ENCODE measurements at places on chromosomes 3 and 15.

GRCh38 chr3:149487598-149488197 lies 13.2 kb downstream of the TM4SF4 start:
- peak; percentile 27 for DNase-seq

DNA sequence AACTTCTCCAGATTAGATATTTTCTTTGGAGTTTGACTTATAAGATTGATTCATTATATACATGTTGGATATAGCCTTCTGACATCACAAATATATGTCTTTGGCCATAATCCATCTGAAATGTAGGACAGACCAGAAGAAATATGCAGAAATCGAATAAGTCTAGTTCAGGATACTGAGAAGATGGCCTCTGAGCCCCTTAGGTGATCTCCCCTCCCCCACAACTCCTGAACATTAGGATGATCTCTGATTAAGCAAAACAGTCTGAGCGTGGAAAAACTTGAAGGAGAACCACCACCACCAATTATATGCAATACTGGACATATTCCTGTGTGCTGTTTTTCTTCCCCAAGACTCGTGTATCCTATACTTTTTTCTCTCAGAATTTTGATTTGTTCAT lies 3.2 kb downstream of the SETD5 start:
- no peak for DNase-seq

GRCh38 chr3:41974223-41974622 lies 12.3 kb upstream of the ULK4 start:
- DNase-seq = no peak

GRCh38 chr3:140570602-140571001 lies 107.3 kb upstream of the TRIM42 start:
- no peak for DNase-seq

GRCh38 chr3:16088496-16088895 lies 86.0 kb upstream of the GALNT15 start:
- DNase-seq = no peak

- no peak for DNase-seq
These were observed 12.0 kb downstream of the STARD5 start for GRCh38 chr15:81311752-81312464.

DNA sequence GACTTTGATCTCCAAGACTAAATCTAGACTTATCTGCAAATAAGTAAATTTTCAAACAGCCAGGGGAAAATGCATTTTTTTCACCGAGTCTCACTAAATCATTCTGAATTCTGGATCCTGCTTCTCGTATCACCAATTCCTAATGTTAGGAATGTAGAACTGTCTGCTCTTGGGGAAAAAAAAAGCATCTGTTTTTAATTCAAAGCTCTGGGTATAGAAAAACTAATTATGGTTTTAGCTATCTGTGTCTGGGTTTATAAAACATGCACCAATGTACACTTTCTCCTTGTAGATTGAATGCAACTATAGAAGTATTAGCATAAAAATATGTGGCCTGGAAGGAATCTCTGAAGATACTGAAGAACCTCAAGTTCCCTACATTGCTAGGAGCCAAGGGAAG lies 4.8 kb upstream of the CDAN1 start:
- DNase-seq = no peak

GRCh38 chr3:55554634-55555425 lies 67.7 kb upstream of the WNT5A start:
- no peak for DNase-seq

DNA sequence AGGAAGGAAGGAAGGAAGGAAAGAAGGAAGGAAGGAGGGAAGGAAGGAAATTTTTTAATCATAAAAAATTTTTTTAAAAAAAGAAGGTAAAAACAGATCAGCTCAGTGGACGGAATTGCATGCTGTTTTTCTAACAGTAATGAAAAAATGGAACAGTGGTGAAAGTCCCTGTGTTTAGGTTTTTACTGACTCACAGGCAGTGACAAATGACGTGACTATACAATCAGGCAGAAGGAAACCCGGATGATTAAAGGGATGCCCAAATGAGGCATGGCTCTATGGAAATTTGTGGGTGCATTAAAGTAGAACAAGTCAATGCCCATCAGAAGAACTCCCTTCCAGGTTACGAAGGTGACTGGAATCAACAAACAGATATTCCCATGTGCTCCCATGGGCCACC lies 135.0 kb downstream of the IMPG2 start:
- DNase-seq = no peak

- no peak for DNase-seq
These were observed 12.2 kb upstream of the POLR2M start for GRCh38 chr15:57694279-57694678.

- DNase-seq = peak; percentile 15
These were observed 408.9 kb upstream of the THBS1 start for GRCh38 chr15:39171944-39172368.

DNA sequence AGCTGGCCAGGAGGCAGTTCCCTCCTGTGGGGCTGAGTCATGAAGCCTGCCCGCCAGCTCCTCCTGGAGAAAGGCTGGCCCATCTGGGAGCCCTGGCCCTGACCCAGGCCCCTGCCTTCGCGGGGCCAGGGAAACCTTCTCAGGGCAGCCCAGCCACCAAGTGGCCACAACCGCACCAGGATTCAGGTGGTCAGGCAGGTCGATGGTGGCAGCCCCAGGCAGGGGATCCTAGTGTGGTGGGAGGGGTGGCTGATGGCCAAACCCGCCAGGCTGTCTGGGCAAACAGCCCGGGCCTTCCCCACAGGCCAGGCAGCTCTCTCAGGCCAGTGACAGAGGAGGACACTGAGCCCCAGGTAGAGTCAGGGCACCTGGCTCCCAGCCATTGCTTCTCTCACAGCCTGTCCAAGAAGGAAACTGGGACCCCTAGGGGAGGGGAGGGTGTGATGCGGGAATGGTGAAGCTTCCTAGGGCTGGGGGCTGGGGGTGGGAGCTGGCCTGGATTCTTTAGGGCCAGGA lies 1.2 kb downstream of the TWF2 start:
- DNase-seq = no peak

- no peak for DNase-seq
These were observed 2.3 kb upstream of the FAM43A start for GRCh38 chr3:194683380-194683779.

- peak; percentile 28 for DNase-seq
These were observed 63.9 kb upstream of the FAM98B start for GRCh38 chr15:38389924-38390542.

Measured in stimulated activated CD8-positive, alpha-beta memory T cell treated with anti-CD3 and anti-CD28 coated beads, Interleukin-15, amount 100 ng/mL, for 48 hours (primary cell).